ENCODE measurements at places on chromosomes 1 and 21.

DNA sequence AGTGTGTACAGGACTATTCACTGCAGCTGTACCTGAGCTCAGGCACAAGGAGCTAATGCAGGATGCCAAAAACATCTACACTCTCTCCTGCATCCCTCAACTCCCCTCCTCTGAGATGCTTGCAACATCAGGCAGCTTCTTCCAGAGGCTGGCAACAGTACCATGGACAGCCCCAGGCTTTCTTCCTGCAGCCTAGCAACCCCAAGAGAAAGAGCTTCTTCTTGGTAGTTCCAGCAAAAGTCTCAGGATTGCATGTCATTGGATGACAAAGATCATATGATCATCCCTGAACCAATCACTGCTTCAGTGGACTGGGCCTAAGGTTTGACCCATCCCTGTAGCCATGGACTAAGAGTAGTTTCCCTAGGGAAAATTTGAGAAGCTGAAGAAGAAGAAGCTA lies 46.7 kb downstream of the CAMK2N1 start:
- no peak overlapping the region for H3K27ac ChIP-seq
- no peak for DNase-seq
- no peaks in the 10 kb centered on the region for H3K27me3 ChIP-seq
- no peaks in the 10 kb centered on the region for H3K4me1 ChIP-seq
- no peak overlapping the region for H3K4me3 ChIP-seq

DNA sequence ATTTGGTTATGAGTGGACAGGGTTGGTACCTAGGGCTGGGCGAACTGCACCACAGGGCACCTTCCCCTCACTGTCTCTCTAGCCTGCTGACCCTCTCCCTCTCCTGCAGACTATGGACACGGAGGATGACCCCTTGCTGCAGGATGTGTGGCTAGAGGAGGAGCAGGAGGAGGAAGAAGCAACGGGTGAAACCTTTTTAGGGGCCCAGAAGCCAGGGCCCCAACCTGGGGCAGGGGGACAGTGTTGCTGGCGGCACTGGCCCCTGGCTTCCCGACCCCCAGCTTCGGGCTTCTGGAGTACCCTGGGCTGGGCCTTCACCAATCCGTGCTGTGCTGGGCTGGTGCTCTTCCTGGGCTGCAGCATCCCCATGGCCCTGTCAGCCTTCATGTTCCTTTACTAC lies 21.9 kb downstream of the DISP3 start:
- no peak for DNase-seq
- H3K36me3 ChIP-seq: no peaks in the 10 kb centered on the region
- no peaks in the 10 kb centered on the region for H3K27me3 ChIP-seq
- H3K4me1 ChIP-seq: no peaks in the 10 kb centered on the region
- no peak overlapping the region for H3K27ac ChIP-seq

DNA sequence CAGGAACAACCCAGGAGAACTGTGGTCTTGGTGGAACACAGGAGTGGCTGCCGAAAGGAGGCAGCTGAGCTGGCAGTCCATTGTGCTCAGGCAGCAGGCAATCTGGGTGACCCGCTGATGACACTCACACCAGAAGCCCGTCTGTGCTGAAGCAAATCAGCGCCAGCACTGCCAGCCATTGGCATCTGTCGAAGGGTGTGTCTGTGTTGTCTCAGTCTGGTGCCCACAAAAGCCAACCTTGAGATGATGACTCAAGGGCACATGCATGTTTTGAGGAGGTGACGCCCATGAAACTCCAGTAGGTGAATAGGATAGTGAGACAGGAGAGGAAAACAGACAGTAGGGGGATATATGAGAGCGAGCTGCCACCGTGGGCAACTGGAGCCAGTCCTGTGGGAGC lies 167.3 kb downstream of the KAZN start:
- no peaks in the 10 kb centered on the region for H3K36me3 ChIP-seq
- H3K27ac ChIP-seq: no peak overlapping the region
- no peak for DNase-seq
- no peaks in the 10 kb centered on the region for H3K4me1 ChIP-seq
- H3K27me3 ChIP-seq: no peaks in the 10 kb centered on the region
- H3K4me3 ChIP-seq: no peak overlapping the region

DNA sequence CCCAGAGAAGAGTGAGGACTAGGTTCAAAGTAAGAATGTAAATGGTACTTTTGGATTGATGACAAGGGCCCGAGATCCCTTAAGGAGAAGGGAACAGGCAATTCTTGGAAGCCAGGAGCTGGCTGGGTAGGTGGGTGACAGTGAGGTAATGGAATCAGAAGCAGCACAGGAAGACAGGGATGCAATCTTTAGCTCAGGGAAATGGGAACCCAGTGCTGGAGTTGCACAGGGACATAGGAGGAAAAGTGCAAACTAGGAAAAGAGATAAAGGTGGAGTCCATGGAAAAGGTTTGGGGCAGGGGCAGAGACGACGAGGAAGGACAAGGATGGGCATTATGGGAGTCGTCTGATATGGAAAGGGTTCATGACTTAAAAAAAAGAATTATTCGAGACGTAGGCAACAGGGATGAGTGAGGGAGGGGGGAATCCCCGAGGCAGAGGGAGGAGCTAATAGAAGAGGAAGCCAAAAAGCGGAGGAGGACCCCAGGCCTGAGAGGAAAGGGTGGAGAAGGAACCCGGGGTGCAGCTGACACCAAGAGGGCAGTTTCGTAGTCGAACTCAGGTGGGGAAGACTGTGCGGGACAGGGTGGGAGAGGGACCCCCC lies 495 bp downstream of the PI4KB start:
- no peaks in the 10 kb centered on the region for H3K27me3 ChIP-seq
- H3K27ac ChIP-seq: peak overlapping the region; percentile 95
- peaks cover 9% of the 10 kb centered on the region for H3K4me1 ChIP-seq
- peak overlapping the region; percentile 74 for H3K4me3 ChIP-seq
- peaks cover 4% of the 10 kb centered on the region for H3K36me3 ChIP-seq
- no peak for DNase-seq

- H3K27ac ChIP-seq: no peak overlapping the region
- H3K4me1 ChIP-seq: no peaks in the 10 kb centered on the region
- no peaks in the 10 kb centered on the region for H3K36me3 ChIP-seq
- no peaks in the 10 kb centered on the region for H3K27me3 ChIP-seq
These were observed 179.6 kb upstream of the ESRRG start for GRCh38 chr1:216902669-216903381.
